ENCODE measurements at places on chromosomes 5 and 9.

DNA sequence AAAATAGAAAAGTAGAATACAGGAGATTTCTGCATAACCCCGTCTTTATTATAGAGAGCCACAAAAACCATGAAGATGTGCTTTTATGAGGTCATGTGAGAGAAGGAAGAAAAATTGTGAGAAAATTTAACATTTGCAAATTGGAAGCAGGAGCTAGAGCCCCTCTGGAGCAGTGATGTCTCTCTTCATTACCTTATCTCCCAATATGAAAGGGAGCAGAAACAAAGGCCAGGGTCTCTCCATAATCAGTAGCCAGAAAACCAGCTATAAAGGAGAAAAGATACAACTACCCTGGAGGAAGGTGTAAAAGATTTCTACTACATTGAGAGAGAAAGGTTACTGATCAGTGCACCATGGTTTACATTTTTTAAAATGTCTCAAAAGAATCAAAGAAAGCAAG, 53.2 kb upstream of the ITGA1 start:
- H3K4me3 ChIP-seq: no peak overlapping the region
- DNase-seq: no peak
- no peaks in the 10 kb centered on the region for H3K27me3 ChIP-seq
- H3K4me1 ChIP-seq: peaks cover 5% of the 10 kb centered on the region
- no peak overlapping the region for H3K27ac ChIP-seq

DNA sequence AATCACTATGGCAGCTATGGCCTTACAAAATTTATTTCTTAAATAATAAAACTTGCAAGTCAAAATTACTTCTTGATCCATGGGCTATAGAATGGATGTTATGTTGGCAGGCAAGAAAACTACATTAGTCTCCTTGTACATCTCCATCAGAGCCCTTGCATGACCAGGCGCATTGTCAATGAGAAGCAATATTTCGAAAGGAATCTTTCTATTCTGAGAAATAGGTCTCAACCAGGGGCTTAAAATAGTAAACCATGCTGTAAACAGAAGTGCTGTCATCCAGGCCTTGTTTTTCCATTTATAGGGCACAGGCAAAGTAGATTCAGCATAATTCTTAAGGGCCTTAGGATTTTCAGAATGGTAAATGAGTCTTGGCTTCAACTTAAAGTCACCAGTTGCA, 220.1 kb downstream of the SREK1 start:
- H3K4me1 ChIP-seq: peaks cover 14% of the 10 kb centered on the region
- no peak for DNase-seq
- H3K36me3 ChIP-seq: no peaks in the 10 kb centered on the region
- H3K27me3 ChIP-seq: peaks cover 4% of the 10 kb centered on the region
- H3K27ac ChIP-seq: no peak overlapping the region

DNA sequence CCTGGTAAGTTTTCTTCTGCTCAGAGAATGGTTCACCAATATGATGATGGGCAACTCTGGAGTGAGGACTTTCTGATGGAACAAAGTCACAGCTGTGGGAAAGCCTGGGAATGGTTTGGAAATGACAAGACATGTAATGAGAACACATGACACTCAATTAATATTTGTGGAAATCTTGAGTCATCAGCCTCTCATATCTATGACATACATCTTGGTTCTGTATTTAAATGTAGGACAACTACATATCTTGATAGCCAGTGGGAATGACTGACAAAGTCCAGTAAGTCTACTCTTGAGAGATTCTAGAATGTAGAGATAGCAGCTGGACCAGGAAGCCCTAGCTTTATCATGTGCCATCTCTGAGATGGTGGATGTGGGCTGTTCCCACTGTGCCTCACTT, 85.5 kb downstream of the PALM2AKAP2 start:
- DNase-seq: no peak
- no peaks in the 10 kb centered on the region for H3K4me1 ChIP-seq
- H3K36me3 ChIP-seq: no peaks in the 10 kb centered on the region
- H3K4me3 ChIP-seq: no peak overlapping the region
- H3K27ac ChIP-seq: no peak overlapping the region

- peak overlapping the region; percentile 51 for H3K4me3 ChIP-seq
- H3K36me3 ChIP-seq: peaks cover 4% of the 10 kb centered on the region
- no peak for DNase-seq
- H3K27me3 ChIP-seq: peaks cover 7% of the 10 kb centered on the region
- no peak overlapping the region for H3K27ac ChIP-seq
Observed at GRCh38 chr5:1524481-1524798, 680 bp upstream of the LPCAT1 start.

DNA sequence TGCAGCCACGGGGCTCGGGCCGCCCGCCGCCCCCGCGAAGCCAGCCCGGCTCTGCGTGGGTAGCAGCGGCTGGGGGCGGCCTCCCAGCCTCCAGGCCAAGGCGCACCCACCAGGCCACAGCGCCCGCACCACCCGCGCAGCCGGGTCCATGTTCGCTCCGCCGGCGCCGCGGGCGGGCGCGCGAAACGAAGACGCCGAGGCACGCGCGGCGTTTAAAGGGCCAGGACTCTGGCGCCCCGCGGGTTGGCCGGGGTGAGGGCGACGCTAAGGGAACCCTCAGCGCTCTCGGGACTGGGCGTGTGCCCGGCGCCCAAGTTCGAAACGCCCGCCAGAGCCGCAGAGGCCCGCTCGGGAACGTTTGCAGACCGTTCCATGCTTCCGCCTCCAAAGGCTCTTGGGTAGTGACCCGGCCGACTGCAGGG, at the start of gene PTGES2:
PTGES2 (minus strand) TSS at position 162 of the 422 bp plus-strand sequence; CDS start at position 150, 12 bp downstream.
- H3K27me3 ChIP-seq: peaks cover 3% of the 10 kb centered on the region
- H3K27ac ChIP-seq: peak within 1 kb of the TSS; percentile 90
- H3K4me1 ChIP-seq: peaks cover 13% of the 10 kb centered on the region
- peaks cover 3% of the 10 kb centered on the region for H3K36me3 ChIP-seq
- DNase-seq: peak; percentile 82

GRCh38 chr9:93001031-93001430, 53.7 kb downstream of the FGD3 start:
- peaks cover 2% of the 10 kb centered on the region for H3K27me3 ChIP-seq
- H3K4me3 ChIP-seq: no peak overlapping the region
- DNase-seq: no peak
- H3K36me3 ChIP-seq: no peaks in the 10 kb centered on the region

DNA sequence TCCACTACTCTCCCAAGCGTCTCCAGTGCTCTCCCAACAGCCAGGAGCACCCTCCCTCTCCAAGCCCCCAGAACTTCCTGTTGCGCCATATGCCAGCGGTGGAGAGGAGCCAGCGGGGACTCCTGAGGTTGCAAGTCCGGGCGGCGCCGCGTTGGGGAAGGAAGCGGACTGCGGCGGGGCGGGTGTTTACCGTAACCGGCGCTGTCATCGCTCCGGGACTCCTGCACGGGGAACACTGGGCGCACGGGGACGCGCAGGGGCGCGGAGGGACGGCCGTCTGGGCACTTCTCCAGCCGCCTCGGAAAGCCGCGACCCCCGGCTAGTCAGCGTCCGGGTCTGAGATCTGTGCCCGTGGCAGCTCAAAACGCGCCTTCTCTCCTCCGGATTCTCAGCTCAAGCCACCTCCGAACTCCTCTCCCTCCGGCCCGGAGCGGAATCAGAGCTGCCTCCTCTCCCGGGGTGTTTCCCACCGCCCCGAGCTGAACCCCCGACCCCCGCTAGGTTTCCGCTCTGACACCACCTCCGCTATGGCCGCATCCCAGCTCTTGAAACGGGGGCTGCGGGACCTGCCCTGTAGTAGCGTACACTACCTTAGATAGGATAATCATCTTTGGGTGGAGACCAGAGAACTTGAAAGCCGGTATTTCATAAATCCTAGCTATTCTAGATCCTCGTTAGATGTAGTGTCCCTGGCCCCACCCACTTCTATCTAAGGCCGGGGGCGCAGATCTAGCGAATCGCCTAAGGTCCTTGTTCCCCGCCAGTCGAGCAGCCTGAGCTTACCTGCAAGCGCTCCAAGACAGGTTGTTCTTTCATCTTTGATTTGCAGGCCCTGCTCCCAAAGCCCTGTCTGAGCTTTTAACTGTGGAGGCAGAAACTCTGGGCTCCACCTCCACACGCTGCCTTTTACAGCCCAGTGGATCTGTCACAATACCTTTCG, at the start of gene TRPM6:
TRPM6 (minus strand) TSS at position 881 of the 940 bp plus-strand sequence; CDS start at position 816, 65 bp downstream.
- H3K27ac ChIP-seq: peak within 1 kb of the TSS; percentile 36
- no peaks in the 10 kb centered on the region for H3K36me3 ChIP-seq
- H3K4me1 ChIP-seq: no peaks in the 10 kb centered on the region
- no peaks in the 10 kb centered on the region for H3K27me3 ChIP-seq
- DNase-seq: peak; percentile 64

GRCh38 chr5:148957591-148958202, 105.2 kb downstream of the SH3TC2 start:
- DNase-seq: peak; percentile 67
- H3K4me1 ChIP-seq: no peaks in the 10 kb centered on the region
- no peak overlapping the region for H3K4me3 ChIP-seq
- no peaks in the 10 kb centered on the region for H3K36me3 ChIP-seq

GRCh38 chr5:78757269-78758053, 108.9 kb upstream of the LHFPL2 start:
- H3K4me3 ChIP-seq: no peak overlapping the region
- H3K27me3 ChIP-seq: peaks cover 4% of the 10 kb centered on the region
- no peak for DNase-seq
- no peaks in the 10 kb centered on the region for H3K36me3 ChIP-seq
- no peak overlapping the region for H3K27ac ChIP-seq
- peaks cover 6% of the 10 kb centered on the region for H3K4me1 ChIP-seq

DNA sequence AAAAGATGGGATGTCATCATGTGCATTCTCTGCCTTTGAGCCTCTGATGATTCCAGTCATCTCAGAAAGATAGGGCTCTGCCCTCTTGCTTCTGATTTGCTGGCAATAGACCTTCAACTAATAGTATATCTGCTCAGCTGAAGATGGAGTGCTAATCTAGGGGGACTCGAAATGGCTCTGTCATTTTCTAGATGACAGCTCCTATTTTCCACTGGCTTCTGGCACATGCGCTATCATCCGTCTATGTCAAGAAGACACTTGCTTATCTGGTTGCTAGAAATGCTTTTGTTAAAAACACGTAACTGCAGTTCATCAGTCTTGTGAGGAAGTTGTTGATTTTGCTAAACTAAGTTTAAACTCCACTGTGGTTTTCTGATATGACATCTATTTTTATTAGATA, 265.5 kb upstream of the ZNF608 start:
- no peaks in the 10 kb centered on the region for H3K36me3 ChIP-seq
- H3K27me3 ChIP-seq: no peaks in the 10 kb centered on the region
- H3K27ac ChIP-seq: no peak overlapping the region
- peaks cover 2% of the 10 kb centered on the region for H3K4me1 ChIP-seq
- no peak for DNase-seq

GRCh38 chr5:78696637-78697036, 48.1 kb upstream of the LHFPL2 start:
- peaks cover 6% of the 10 kb centered on the region for H3K36me3 ChIP-seq
- no peak overlapping the region for H3K27ac ChIP-seq
- no peak for DNase-seq
- no peak overlapping the region for H3K4me3 ChIP-seq

DNA sequence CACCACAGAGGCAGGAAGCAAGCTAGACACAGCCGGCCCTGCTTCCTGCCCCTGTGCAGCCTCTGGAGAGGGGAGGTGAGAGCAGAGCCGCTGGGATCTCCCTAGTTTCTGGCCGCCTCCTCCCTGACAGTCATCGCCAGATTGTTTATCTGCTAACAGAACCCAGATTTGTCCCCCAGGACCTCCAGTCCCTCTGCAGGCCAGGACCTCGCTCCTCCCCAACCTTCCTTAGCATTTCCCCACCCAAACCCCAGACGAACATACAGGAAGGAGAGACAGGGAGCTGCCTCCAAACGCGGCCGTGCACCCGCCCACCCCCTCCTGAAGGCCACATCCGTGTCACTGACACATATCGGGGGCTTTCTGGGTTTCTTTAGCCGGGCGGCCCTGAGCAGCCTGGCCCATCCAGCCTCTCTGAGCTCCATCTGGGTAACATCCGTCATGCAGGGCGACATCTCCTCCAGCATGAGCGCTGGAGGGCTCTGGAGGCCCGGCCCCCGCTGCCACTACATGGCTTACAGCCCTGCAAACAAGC, 47.5 kb downstream of the DBH start:
- no peak overlapping the region for H3K4me3 ChIP-seq
- H3K4me1 ChIP-seq: peaks cover 16% of the 10 kb centered on the region
- peak overlapping the region; percentile 64 for H3K27ac ChIP-seq
- H3K27me3 ChIP-seq: peaks cover 9% of the 10 kb centered on the region
- no peaks in the 10 kb centered on the region for H3K36me3 ChIP-seq

DNA sequence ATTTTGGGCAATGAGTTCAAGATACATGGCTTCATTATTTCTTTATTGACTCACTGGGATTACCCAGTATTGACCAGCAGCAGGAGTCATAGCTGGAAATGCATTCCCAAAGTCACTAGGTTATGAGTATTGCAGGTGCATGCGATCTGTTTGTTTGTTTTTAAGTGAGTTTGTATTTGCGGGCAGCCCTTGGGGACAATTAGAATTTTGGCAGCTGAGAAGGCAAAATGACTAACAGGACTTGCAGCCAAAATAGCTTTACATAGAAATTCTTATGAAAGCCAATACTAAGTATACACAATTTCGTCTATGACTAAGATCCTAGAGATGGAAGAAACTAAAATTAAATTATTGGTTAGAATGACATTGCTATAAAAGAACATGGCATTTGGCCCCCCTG, 18.1 kb upstream of the RGMB start:
- H3K27ac ChIP-seq: no peak overlapping the region
- H3K27me3 ChIP-seq: peaks cover 1% of the 10 kb centered on the region
- DNase-seq: no peak
- H3K36me3 ChIP-seq: no peaks in the 10 kb centered on the region
- H3K4me1 ChIP-seq: peaks cover 10% of the 10 kb centered on the region
- no peak overlapping the region for H3K4me3 ChIP-seq

GRCh38 chr9:93952784-93953495, 2.2 kb downstream of the BARX1 start:
- H3K27me3 ChIP-seq: peaks cover 34% of the 10 kb centered on the region
- peak overlapping the region; percentile 45 for H3K4me3 ChIP-seq
- peaks cover 13% of the 10 kb centered on the region for H3K36me3 ChIP-seq
- no peak overlapping the region for H3K27ac ChIP-seq
- DNase-seq: no peak
- peaks cover 27% of the 10 kb centered on the region for H3K4me1 ChIP-seq

DNA sequence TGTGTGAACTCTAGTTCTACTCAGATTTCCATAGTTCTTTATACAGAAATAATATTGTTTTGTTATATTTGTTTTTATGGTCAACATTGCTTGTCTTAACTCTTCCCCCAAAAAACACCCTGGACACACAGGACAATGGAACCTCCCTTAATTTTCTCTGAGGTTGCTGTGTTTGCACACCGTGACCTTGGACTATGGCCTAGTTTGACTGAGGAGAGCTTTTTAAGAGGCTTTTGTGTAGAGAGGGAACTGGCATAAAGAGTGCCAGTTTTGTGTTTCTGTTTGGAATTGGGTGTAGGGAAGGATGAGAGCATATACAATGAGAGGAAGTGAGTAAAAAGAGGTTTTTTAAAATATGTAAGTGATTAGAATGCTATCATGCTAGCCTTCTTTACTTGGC, 101.1 kb upstream of the MEF2C start:
- no peaks in the 10 kb centered on the region for H3K27me3 ChIP-seq
- H3K27ac ChIP-seq: no peak overlapping the region
- no peak overlapping the region for H3K4me3 ChIP-seq
- H3K4me1 ChIP-seq: peaks cover 2% of the 10 kb centered on the region
- no peaks in the 10 kb centered on the region for H3K36me3 ChIP-seq

DNA sequence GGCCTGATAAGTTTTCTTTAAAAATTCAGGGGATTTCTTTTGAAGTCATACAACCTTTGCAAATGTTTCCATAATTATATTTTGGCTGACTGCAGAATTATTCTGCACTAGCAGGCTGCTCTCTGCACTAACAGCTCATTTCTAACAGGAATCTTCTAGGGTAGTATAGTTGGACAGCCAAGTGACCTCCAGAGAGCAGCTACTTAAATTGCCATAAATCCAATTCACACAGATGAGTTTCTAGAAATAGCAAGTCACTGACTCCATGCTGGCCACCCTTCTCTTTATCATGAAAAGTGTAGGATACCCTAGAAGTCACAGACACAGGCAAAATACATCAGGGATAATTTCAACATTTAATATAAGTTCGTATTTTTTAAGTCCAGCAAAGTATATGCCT, 110.9 kb upstream of the TARS1 start:
- H3K27me3 ChIP-seq: peaks cover 4% of the 10 kb centered on the region
- DNase-seq: no peak
- no peak overlapping the region for H3K27ac ChIP-seq
- no peaks in the 10 kb centered on the region for H3K36me3 ChIP-seq
